Forelimb muscle (tissue), 1 donor: ENCODE measurements at places on chromosomes 7 and 10.

DNA sequence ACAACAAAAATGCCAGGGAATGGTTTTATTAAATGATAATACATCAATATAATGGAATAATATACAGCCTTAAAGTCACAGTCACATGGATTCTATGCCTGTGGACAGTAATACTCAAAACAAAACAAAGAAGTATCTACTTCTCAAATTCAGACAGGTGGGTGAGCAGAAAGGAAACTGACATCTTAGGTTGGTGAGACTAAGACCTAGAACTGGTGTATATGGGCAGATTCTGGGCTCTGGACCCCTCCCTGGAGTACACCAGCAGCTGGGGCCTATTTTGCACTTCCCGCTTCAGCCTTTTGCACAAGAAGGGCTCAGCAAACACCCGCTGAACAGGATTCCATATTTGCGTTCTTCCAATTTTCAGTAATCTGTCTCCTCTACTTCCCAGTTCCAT, 5.4 kb upstream of the FIS1 start:
- DNase-seq, result no peak

GRCh38 chr10:128540128-128540762, 414.0 kb upstream of the MKI67 start:
- no peak for DNase-seq

- no peak for DNase-seq
Observed at GRCh38 chr7:114932991-114933390, 11.1 kb downstream of the MDFIC start.

DNA sequence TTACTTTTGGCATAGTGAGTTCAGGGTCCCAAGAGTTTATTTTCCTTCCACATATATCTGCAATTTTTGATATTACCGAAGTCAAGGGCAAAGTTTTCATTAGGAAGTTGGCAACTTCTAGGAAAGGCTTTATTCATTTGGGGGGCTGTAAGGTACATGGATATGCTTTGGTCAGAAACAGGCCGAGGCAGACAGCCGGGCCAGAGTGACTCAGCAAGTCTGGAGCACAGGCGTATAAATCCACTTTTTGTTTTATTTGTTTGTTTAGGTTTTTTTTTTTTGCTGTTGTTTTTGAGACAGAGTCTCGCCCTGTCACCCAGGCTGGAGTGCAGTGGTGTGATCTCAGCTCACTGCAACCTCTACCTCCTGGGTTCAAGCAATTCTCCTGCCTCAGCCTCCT, 3.7 kb downstream of the ZNF680 start:
- no peak for DNase-seq

DNA sequence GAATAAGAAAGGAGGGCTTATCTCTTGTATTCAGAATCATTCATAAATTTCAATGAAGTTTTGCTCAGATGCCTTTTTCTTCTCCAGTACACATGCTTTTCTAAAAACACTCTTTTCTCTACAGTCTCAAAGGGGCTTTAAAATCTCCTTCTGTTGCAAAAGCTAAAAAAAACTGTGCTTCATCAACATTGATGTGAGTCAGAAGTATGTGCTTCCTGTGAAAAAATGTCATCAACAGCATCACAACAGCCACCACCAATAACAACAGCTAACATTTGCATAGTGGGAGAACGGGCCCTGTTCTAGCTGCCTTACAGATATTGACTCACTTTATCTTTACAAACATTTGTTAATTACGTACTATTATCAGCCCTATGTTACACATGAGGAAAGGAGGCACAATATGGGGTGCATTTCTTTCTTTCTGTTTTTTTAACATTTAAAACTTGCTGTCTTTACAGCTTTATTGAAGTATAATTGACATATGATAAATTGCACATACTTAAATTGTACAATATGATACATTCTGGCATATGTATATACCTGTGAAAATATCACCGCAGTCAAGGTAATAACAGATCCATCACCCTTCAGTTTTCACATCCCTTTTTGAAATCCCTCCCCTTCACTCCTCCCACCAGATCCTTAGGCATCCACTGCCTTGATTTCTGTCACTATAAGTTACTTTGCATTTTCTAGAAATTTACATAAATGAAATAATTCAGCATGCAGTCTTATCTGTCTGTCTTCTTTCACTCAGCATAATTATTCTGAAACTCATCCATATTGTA, 1605.4 kb upstream of the LRRTM3 start:
- DNase-seq, result no peak

GRCh38 chr7:71419546-71420337, 287.8 kb downstream of the GALNT17 start:
- no peak for DNase-seq

DNA sequence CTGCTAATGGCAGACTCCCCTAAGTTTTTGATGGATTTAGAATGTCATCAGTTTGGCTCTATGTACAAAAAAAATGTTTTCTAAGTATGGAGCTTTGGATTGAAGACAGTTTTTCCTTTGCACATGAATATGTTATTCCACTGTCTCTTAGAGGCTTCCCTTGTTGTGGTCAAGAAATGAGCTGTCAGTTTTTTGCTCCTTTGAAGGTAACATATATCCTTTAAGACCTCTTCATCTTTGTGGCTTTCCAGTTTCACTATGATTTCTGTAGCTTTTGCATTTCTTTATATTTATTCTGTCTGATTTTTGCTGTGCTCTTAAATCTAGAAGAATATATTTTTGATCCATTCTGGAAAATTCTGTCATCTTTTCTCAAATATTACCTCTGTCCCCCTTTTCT, 15.8 kb upstream of the ODAD2 start:
- no peak for DNase-seq

DNA sequence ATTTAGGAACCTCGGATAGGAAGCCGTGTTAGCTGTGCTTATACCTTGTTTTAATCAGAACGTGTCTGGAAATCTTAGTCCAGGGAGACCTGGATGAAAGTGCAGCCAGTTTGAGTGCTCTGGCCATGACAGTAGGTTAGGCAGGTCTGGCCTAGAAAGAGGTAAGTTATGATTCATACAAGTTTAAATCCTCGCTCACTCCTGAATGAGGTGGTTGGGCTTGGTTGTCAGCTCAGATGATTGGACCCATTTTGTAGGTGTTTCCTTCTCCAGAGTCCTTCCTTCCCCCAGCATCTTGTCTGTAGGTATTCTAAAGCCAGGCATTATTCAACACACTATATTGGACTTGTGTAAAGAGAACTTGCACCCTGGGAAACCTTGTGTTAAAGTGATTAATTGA, 561.9 kb upstream of the GALNT17 start:
- DNase-seq, result no peak

GRCh38 chr10:16437540-16437894, 707 bp downstream of the PTER start:
- DNase-seq, result no peak

- DNase-seq, result no peak
Observed at GRCh38 chr7:100789055-100789454, 38.3 kb downstream of the EPHB4 start.

DNA sequence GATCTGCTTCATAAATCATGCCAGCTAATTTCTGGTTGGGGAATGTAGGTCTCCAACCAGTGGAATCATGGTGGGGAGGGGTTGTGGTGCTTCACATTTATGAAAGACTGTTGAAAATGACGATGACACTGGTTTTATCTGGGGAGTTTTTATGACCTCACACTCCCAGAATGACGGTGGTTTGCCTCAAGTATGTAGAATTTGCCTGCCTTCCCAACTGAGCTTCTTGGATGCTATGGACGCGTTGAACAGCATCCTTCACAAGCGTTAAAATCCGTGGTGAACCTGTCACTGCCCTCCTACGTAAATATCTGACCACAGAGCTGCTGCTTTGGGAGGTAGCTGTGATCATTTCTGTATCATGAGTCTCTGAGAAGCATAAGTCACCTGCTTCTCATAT, 3.3 kb downstream of the INSYN2A start:
- no peak for DNase-seq

- DNase-seq, result no peak
Observed at GRCh38 chr7:36625247-36625646, 99.0 kb downstream of the AOAH start.

DNA sequence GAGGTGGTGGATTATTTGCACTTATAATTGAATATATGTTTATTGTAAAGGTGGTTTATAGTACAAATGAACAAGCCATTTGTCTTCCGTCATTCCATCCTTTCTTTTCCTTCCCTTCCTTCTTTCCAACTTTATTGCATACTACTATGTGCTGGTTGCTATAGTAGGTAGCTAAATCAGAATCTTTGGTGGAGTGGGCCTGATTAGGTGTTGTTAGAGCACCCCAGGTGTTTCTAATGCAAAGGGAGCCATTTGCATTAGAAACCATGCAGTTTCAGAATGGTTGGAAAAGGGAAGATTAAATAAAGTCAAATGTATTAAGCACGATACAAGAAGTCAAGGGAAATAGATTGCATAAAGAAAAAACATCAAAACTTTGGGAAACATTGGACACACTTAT, 88.8 kb upstream of the TRIL start:
- no peak for DNase-seq

DNA sequence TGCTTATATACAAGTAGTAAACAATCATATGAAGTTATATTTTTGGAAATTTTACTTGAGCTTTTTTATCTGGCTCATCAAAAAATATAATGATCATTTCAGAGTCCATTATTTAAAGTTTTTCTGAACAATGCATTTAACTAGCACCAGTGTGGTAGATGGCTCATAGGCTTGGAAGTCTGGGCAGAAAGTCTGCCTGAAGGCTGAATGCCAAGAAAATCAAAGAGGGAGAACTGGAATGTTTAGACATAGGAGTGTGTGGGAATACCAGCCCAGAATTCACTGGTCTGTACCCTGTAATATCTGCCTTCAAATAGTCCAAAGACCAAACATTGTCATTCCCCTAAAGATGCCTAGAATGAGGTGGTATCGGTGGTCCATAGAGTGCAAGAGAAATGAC, 40.3 kb upstream of the ANK3 start:
- no peak for DNase-seq

DNA sequence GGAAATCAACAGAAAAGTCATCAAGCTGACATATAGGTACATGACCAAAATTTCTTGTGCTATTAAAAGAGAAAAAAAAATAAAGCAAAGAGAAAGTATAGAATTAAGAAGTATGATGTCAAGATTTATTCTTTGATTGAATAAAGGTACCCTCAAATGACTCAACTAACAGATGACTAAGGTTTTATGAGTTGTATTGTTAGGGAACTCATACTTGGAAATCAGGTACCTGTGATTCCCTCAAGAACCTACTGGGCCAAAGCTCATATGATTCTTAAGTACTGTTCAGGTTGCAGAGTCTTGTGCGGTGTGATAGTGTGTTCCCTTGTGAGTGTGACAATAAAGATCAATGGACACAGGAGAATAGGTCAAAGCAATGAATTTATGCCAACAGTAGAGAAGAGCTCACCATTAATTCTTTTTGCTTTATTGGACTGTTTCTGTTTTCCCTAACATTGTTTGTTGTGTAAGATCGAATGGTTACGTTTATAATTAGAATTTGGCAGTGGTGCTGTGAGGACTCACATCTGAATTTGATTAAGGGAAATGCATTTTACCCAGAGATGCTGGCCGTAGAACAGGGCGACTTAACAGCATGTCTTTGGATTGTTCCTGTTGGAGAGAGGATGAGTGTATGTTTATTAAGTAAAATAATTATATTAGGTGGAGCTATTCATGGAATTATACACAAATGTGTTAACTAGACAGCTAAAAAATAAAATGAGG, 293.2 kb upstream of the SEMA3D start:
- peak; percentile 70 for DNase-seq

DNA sequence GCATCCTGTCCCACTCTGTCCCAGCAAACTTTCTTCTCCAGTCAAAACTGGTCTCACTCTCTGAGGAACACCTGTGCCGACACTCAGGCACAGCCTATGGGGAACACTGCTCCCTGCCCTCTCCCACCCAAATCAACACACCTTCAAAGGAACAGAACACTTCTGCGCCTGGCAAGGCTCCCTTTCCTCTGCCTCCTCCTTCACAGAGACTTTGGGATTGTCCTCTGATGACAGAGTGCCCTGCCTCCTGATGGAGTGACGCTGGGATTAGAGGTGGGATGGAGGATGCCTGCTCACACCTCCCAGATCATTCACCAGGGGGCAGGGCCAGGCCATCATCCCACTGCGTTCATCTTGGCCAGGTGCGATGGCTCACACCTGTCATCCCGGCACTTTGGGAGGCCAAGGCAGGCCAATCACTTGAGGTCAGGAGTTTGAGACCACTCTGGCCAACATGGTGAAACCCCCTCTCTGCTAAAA, 26.5 kb downstream of the KLF6 start:
- no peak for DNase-seq

DNA sequence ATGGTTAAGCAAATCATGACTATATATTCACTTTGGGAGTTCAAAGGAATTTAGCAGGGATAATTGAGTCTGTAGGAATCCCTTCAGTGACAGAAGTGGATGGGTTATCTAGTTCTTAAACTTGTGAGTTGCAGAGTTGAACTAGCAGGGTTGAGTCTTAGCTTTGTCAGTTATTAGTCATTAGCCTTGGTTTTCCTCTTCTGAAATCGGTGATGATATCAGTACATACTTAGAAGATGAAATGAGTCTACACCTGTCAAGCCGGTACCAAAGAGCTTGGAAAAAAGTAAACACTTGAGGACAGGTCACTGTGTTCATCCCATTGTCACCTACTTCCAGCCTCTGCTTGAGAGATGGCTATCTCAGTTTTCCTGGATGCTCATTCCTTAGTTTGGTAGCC, 73.5 kb downstream of the BUB3 start:
- DNase-seq, result no peak

GRCh38 chr10:31143331-31143935, 111.8 kb upstream of the ZNF438 start:
- DNase-seq, result no peak

DNA sequence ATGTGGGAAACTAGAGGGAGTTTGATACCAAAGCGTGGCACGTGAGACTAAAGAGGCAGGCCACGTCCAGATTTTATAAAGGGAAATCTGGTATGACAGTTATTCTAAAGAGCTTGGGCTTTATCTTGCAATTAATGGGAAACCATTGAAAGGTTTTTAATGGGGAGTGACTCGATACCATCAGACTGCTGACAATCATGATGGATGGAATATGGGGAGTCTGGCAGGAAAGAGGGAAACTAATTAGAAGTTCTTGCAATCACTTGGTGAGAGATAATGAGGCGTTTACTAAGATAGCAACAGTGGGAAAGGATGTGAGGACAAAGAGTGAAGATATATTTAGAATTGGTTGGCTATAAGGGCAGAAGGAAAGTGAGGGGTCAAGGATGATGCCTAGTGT, 94.0 kb downstream of the MBL2 start:
- no peak for DNase-seq

DNA sequence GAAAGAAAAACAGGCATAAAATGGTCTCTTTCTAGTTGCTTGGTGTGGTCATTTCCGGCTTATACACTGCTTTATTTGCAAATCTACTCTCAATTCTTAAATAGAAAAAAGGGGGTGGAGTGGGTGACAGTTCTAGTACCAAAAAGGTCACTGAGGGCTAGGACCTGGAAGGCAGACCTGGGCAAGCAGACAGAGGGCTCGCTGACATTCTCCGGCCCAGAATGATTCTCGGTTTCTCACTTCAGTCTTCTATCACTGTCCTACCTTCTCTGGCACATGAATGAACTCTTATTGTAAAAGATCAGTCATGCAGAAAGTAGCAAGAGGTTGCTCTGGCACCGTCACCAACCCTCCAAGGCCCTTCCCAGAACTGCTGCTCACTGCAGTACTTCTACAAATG, 54.0 kb downstream of the MALSU1 start:
- DNase-seq, result no peak
